ENCODE measurements at places on chromosomes 6 and 20.

- DNase-seq: no peak
Observed at GRCh38 chr6:76942203-76942966, 520.9 kb downstream of the HTR1B start.

GRCh38 chr20:16111852-16112412 is 461.3 kb downstream of the KIF16B start:
- no peak for DNase-seq

GRCh38 chr6:84150705-84151104 is 76.7 kb downstream of the CEP162 start:
- DNase-seq: no peak

- DNase-seq: no peak
Observed at GRCh38 chr20:4164246-4164645, 148.9 kb upstream of the RNF24 start.

GRCh38 chr6:170176136-170176897 is 114.6 kb downstream of the DLL1 start:
- DNase-seq: peak; percentile 73

DNA sequence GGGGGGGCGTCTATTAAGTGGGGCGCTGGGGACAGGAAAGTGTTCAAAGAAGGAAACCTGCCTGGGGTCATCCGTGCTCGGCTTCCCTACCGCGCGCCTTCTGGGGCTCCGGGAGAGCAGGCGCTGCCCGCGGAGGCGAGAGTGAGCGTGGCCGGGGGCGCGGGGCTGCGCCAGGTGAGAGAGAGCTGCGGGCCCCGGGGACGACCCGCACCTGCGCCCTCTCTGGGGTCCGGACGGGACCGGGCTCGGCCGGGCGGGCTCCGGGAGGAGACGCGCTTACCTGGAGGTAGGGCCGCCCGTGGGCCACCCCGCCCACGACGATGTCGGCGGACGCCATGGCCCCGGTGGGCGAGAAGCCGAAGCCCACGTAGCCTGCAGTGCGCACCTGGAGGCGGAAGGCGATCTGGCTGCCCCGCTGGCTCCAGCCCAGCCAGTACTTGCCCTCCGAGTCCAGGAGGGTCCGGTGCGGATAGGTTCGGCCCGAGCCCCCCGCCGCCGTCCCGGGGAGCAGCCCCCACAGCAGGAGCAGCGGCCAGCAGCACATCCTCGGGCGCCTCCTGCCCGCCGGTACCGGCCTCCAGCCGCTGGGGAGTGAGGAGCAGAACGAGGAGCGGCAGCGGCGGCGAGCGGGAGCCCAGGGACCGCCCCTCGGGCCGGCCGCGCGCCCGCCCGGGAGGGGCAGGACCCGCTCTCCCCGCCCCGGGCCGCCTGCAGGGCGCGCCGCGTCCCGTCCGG is at the start of gene MOXD1:
TSS of gene MOXD1 (minus strand) at position 593 of the 735 bp plus-strand sequence. CDS start at position 544, 49 bp downstream.
- no peak for DNase-seq

GRCh38 chr6:120005292-120005976 is 655.9 kb upstream of the MAN1A1 start:
- no peak for DNase-seq

GRCh38 chr20:48008850-48009515 is 223.7 kb upstream of the SULF2 start:
- no peak for DNase-seq

DNA sequence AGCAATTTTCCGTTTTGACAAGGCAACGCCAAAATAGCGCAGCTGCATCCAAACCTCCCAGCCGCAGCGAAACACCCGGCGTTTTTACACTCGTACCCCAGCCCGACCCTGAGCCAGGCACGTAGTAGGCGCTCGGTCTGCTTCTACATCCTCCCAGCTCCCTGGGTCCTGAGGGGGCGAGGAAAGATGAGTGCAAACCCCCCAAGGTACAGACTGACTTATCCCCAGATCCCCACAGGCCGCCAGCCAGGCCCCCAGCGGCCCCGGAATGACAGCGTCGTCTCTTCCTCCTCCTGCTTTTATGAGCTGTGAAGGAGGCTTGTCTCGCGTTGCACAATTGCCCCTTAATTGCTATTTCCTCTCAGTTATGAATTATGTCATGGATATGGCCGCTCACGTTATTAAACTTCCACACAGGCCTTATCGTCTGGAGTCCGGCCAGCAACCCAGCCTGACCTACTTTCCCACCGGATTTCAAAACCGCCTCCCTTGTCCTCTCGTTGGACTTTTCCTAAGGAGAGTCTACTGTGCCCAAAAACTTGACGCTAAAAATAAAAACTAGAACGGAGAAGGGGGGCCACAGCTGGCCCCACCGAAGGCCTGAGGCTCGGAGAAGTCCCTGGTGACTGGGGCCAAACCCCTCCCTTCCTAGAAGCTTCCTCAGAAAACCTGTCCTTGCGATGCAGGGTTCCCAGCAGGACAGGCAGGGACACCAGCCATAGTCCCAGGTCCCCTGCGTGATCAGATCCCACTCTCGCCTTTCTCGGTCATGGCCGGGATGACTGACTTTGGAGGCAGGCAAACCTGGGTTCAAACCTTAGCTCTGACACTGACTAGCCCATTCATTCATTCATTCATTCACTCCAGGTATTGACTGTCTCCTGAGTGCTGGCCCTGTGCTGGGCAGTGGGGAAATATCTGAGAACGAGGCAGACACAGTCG is 130.9 kb upstream of the PTPN1 start:
- peak; percentile 11 for DNase-seq
